ENCODE measurements at places on chromosomes 3 and 15.

DNA sequence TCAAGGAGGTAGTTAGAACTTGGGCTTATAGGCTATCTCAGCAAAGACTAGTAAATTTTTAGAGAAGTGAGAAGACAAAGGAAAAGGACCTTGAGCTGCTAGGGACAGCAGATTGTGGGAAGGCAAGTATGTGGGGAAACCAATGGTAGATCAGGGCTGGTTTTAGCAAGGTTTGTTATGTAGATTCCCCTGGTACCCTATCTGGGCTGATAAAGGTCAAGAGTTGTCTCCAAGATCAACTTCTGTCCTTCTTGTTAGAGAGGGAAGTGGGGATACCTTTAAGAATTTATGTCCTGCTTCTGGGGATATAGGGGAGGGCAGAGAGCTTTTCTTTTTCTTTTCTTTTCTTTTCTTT lies 28.9 kb downstream of the KAT2B start:
- no peak for DNase-seq

- no peak for DNase-seq
Observed at GRCh38 chr3:27391796-27392195, 22.6 kb upstream of the NEK10 start.

DNA sequence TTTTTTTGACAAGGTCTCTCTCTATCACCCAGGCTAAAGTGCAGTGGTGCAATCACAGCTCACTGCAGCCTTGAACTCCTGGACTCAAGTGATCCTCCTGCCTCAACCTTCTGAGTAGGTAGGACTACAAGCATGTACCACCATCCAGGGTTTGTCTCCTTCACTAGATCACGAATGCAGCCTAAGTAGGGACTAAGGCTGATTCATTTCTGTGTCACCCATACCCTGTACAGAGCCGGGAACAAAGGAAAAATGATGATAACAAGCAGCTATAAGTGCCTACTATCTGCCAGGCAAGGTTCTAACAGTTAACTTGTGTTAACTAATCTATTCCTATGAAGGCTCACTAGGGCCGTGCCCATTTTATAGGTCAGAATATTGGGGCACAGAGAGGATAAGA lies 7.0 kb downstream of the TMEM40 start:
- DNase-seq: no peak

- DNase-seq: no peak
Observed at GRCh38 chr3:159818399-159818798, 170.2 kb upstream of the IL12A start.

- DNase-seq: no peak
Observed at GRCh38 chr15:60363087-60363549, 34.7 kb downstream of the ANXA2 start.

DNA sequence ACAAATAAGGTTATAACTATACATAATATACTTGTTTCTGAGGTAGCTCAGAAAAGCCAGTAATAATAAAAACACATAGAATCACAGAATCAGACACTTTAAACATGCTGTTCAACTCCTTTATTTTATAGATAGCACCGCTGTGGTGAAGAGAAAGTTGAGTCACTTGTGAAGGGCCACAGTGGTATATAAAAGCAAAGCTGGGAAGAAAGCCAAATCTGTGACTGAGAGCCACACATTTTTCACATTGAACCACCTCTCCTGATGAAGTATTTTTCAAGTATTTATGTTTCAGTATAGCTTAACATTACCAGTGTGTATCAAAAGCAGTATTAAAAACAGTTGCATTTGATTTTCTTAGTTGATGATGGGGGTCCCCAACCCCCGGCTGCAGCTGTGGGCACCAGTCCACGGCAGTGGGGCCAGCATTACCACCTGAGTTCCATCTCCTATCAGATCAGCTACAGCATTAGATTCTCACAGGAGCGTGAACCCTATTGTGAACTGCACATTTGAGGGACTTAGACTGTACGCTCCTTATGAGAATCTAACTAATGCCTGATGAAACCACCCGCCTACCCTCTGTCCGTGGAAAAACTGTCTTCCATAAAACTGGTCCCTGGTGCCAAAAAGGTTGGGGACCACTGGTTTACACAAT lies 46.2 kb downstream of the TBL1XR1 start:
- DNase-seq: no peak

- no peak for DNase-seq
Observed at GRCh38 chr15:64544450-64544849, 84.1 kb downstream of the ZNF609 start.

Measured in activated naive CD4-positive, alpha-beta T cell (primary cell).